Activated gamma-delta T cell treated with Interleukin-2 at 50 U/mL for 16 hours (primary cell): ENCODE measurements at places on chromosomes 7 and 10.
A peak's percentile ranks its signal among the peaks of the same experiment; 100 is the strongest.

- no peak for DNase-seq
Measured at GRCh38 chr7:81187753-81188152, 268.9 kb upstream of the SEMA3C start.

DNA sequence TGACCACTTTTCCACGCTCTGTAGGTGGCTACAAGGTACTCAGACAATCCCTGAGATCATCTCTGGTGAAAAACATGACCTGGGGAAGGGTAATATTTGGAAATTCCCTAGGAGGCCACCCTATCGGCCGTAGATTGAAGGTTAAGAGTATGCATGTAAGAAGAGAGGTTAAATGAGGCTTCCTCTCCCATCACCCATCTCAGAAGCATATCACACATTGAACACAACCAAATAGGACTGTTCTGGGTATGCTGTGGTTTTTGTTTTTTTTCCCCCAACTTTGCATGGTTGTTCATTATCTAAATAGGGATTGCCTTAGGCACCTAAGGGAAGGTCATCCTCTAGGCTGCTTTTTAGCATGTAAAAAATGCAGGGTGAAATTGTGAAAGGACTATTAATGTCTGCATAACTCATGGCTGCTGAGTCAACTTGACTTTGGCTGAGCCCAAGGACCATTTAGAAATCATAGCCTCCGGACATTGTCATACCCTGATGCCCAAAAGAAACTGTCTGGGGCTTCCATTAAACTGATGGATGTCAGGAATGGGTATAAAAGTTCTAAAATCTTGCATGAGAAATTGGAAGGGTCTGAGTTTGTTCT is 24.7 kb upstream of the ST8SIA6 start:
- DNase-seq, result no peak

GRCh38 chr10:114100848-114101741 is 57.4 kb downstream of the ADRB1 start:
- DNase-seq, result no peak

GRCh38 chr10:60513281-60513680 is 123.6 kb upstream of the ANK3 start:
- DNase-seq, result no peak

GRCh38 chr10:48504141-48504885 is 100.6 kb downstream of the ARHGAP22 start:
- DNase-seq, result no peak

GRCh38 chr7:65475734-65476319 is 102.2 kb downstream of the ZNF92 start:
- DNase-seq, result peak; percentile 74

- no peak for DNase-seq
Measured at GRCh38 chr7:116464375-116464774, 35.2 kb upstream of the CAV2 start.

- DNase-seq, result no peak
Measured at GRCh38 chr10:70918851-70919530, 30.6 kb upstream of the PCBD1 start.

- DNase-seq, result no peak
Measured at GRCh38 chr7:67453580-67454380, 457.1 kb downstream of the TYW1 start.

GRCh38 chr7:20998309-20998708 is 211.6 kb upstream of the SP8 start:
- no peak for DNase-seq

GRCh38 chr10:92091965-92092364 is 168.4 kb downstream of the BTAF1 start:
- DNase-seq, result no peak

DNA sequence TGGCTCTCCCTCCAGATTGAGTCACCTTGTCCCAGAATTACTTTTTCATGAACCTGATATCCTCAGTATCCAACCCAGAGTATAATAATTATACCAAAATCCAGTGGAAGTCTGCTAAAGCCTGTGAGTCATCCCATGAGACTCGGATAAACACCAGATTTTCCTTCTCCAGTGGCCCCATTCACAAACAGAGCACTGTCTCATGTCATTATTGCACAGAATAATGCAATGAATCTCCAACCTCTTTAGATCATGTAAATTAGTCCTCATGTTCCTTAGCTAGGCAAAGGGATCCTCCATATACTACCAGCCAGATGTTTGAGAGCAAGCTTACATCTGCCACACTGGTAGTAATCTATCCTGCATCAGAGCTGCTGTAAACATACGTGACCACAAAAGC is 89.0 kb downstream of the AMPH start:
- DNase-seq, result no peak

DNA sequence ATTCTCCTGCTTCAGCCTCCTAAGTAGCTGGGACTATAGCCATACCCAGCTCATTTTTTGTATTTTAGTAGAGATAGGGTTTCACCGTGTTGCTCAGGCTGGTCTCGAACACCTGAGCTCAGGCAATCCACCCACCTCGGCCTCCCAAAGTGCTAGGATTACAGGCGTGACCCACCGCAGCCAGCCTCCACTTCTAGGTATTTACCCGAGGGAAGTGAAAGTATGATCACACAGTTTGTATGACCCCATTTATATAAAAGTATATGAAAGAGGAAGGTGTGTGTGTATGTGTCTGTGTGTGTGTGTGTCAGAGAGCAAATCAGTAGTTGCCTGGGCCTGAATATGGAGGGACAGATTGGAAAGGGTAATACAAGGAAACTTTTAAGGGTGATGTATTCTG is 2.0 kb upstream of the PURB start:
- no peak for DNase-seq

- no peak for DNase-seq
Measured at GRCh38 chr7:78284945-78285344, 486.4 kb downstream of the PHTF2 start.

- DNase-seq, result peak; percentile 44
Measured at GRCh38 chr10:46268076-46268881, 18.5 kb upstream of the ANTXRL start.

- no peak for DNase-seq
Measured at GRCh38 chr10:25076506-25077177, 60.2 kb downstream of the THNSL1 start.

DNA sequence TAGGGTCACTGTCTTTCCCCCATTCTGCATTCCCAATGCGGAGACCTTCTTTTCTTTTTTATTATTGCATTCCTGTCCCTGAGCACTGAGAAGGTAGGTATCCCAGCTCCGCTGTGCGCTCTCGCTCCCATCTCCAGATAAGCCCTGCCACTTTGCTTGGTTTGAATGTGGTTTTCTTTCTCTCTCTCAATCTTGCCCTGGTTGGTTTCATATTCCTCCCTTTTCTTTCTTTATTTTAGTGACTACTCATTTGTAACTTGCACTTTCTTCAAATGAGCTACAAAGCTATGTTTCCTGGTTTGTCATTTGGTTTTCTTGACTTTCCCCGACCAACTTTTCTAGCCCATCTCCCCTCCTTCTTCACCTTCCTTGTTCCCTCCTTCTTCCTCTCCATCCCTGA is 29.0 kb upstream of the HSPB1 start:
- no peak for DNase-seq

DNA sequence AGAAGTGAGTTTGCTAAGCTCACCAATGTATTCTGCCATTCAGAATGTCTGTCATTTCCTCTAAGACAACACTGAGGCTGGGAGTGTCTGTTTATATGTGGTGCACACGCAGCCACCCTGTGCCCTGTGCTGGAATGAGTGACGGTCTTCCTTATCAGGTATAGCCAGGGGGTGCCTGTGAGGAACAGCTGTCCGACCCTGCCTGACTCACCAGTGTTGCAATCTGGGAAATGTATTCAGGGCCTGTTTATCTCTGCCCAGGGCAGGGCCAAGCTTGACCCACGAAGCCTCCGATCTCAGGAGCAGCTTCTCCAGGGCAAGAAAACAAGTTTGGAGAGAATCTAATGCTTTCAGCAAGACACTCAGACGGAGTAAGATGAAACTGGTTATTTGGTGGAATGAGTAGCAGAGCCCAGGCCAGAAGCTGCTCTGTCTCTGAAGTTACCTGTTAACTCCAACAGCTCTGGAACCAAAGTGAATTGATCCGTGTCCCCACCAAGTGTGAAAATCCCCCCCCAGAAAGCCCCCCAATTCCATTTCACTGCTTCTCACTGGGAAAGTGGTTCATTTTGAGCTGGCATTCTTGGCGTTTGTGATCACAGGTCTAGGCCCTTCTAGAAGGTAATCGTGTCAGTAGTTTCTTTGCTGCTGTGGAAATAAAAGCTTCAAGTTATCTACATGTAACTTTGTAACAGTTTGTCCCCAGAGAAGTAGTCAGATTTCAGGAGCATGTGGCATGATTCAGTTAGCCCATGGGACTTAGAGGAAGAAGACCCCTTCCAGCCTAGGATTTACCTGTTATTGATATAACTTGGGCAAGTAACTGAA is 6.1 kb upstream of the UBE2H start:
- no peak for DNase-seq
